Activated T-cell treated with anti-CD3 and anti-CD28 coated beads, Interleukin-2, amount 50 U/mL, for 1 hour (primary cell): ENCODE measurements at places on chromosomes 2 and 18.

- no peak for DNase-seq
Observed at GRCh38 chr2:30756051-30756719, 51.1 kb downstream of the CAPN13 start.

DNA sequence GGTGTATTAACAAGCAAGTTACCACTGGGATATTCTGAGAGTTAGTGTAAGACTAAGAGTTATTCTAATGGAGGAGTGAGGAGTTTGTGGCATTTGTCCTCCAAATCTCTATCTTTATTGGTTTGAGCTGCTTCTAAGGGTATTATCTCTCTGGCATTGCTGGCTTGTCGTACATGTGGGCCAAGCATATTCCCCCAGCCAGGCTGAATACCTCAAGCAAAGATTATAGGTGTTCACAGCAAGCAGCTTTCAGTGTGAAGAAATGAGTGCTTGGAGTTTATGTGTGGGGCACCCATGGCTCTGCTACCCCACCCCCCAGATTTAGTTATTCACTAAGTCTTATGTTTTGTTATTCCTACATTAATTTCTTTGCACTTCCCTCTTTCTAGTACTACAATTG, 193.6 kb upstream of the FANCL start:
- no peak for DNase-seq

GRCh38 chr2:82124629-82125028, 1820.1 kb upstream of the LRRTM1 start:
- no peak for DNase-seq

DNA sequence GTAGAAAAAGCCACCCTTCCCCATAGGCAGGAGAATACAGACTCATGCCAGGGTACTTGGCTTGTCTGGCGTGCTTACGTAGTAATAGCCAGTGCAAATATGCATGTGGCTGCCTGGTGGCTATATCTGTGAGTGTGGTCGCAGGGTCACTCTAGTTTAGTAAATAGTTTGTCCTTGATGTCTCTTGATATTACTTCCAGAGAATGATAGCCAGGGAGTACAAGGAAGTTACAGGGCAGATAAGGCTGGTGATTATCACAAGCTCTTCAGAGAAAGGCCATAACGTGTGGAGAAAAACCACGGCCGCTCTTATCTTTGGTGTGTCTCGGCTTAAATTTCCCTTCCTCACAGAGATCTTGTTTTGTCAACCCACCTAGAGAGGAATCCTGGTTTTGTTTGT, 54.3 kb upstream of the SLC39A10 start:
- no peak for DNase-seq

- DNase-seq, result no peak
Observed at GRCh38 chr2:216345846-216346245, 26.4 kb downstream of the MARCHF4 start.

- peak; percentile 63 for DNase-seq
Observed at GRCh38 chr2:158024288-158024898, 77.3 kb upstream of the UPP2 start.

DNA sequence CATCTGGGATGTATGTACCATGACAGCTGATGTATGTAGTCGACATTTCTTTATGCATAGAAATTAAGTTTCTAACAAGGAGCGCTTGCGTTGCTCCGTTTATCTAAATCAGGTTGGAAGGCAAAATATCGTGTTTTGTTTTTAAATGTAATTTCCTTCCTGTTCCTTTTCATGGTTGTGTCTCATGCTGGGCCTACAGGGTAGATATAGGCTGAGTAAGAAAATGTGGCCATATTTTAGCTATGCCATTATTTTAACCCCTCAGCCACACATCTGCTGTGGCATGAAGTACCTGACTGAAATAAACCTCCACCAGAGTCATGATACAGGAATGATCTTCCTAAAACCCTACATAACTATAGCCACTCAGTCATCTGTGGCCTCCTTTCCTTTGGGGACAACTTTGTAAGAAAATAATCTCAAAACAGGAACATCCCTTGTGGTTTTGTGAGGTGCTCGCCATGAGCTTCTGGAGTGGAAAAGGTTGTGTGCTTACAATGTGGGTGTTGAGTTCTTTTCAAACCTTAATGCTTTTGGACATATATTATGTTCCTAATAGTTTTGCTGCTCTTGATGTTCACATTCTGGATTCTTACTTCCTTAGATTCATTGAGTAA, 214.3 kb downstream of the FAM210A start:
- DNase-seq, result no peak

DNA sequence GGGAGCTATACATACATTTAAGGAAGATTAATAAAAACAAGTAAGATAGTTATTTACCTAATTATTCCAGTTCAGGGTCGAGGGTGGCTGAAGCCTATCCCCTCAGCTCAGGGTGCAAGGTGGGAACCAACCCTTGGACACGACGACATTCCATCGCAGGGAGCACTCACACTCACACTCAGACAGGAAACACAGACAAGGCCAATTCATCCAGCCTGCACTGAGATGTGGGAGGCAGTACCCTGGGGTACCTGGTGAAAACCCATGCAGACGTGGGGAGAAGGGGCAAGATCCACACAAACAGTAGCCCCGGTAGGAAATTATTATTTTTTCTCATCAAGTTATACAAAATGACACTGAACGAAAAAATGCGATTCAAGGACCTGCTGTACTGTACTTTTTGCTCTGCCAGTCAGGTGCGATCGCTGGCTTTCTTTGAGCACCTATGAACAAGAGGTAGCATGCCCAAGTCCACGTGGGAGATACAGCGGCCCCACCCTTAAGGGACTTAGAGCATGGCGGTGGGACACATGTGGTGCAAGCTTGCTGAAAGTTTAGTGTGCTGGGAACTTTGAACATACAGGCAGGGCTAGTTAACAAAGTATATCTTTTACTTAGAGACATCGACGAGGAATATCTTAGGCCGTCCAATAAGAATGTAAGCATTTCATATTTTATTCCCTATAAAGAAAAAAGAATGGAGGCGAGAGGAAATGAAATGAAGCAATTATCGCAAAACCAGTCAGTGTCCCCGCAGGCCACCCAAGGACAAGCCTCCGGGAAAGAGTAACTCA, 624 bp downstream of the METTL8 start:
- DNase-seq, result peak; percentile 27

DNA sequence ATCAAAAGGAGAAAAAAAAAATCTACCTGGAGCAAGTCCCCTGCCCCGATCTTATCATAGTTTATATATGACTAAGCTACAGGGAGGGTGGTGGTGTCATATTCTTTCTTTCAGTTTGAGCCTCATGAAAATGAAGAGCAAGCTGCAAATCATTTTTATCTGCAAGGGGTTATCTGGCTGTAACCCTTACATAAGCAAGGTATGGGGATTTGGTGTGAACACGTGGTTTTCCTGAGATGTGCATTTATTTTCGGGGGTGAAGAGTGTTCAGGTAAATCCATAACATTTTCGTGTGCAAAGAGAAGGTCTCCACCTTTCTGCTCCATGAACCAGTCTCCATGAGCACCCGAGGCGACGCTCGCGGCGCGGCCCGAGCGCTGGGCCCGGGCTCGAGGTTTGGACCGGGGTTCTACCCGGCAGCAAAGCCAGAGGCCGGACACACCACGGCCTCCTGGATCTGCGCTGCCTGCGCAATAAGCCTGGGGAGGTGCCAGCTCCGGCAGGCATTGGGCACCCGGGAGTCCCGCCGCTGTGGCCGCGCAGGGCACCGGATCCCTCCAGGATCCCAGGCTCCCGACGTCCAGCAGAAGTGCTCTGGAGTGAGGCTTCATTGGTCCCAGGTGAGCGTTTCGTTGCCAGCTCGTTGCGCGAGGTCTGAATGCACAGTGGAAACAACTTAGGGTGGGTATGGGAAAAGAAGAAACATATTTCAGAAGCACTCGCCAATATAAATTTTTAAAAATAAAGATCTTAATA, 36.1 kb upstream of the GPD2 start:
- no peak for DNase-seq

- DNase-seq, result no peak
Observed at GRCh38 chr18:13565228-13565627, 161.1 kb downstream of the FAM210A start.

DNA sequence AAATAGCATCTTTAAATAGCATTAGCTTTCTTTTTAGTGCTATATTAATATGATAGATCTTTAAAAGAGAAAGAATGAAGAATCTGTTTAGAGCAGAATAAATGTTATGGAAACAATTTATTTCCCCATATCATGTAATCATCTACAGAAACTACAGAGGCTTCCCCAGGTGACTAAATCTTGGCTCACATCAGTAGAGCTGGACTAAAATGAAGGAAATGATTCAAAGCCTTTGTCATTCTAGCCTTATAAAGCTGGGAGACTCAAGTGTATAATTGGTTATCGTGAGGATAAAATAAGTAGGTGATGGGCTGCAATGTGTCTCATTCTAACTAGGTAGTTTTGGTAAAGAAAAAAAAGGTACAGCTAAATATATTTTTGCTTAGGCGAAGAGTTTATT, 83.2 kb upstream of the UNC80 start:
- no peak for DNase-seq

DNA sequence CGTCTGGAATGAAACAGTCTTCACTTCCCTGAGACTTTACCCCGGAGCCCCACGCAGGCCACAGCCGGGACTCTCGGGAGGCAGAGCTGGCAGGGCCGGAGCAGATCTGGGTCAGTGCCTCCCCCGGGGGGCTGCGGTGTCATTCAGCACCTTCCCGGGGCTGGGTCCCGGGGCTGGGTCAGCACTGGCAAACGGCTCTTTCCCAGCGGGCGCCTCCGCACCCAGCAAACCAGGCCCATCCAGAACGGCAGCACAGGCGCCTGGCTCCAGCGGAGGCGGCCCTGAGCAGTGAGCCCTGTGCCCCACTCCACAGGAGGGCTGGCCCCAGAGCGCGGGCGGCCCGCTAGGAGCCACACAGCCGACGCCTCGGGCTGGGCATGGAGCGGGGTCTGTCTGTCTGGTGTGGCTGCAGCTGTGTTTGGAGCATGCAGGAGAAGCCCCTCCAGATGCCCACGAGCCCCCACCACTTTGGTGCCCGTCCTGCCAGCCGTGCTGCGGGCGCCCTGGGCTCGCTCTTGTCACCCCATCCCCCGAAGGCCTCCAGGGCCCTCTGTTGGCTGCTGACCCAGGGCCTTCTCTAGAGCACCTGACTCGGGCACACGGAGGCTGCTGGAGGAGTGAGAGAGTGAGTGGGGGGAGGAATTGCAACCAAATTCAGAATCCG, 132.1 kb upstream of the CTDP1 start:
- DNase-seq, result peak; percentile 14

- DNase-seq, result no peak
Observed at GRCh38 chr18:58449464-58449863, 179.4 kb downstream of the ALPK2 start.

DNA sequence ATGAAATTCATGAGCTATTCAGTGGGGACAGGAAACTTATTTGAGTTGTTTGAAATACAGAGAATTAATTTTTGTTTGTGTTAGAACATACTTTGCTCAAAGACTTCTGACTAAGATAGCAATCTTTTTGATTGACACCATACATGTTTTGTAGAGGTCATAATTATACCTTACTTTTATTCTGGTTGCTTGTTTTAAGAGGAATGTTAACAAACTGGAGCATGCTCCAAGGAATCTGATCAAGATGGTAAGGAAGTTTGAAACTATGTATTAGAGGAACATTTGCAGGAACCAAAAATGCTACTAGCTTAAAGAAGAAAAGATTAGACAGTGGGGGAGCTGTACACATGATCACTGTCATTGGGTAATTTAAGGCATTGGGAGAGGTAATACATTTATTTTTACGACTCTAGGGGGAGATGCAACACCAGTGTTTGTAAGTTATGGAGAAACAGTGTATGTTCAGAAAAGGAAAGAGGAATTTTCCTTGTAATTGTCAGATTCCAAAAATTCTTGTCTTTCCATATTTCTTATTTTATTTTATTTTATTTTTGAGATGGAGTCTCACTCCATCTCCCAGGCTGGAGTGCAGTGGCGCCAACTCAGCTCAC, 8.0 kb downstream of the AGFG1 start:
- no peak for DNase-seq

DNA sequence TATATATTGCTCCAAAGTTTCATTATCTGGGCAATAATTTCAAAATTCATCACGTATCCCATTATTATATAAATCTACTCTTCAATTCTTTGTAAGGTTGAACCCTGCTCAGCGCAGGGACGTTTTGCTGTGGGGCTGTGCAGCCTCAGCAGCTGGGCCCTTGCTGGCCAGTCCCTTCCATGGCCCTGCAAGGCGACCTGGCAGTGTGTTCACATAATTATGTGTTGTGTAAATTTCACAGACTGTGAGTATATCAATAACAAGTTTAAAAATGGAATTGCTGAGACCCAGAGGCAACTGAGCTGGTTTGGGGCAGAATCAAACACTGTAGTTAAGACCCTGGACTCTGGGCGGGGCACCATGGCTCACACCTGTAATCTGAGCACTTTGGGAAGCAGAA, 16.1 kb upstream of the MAL start:
- no peak for DNase-seq

GRCh38 chr2:170929686-170930050, 615 bp downstream of the GORASP2 start:
- no peak for DNase-seq

DNA sequence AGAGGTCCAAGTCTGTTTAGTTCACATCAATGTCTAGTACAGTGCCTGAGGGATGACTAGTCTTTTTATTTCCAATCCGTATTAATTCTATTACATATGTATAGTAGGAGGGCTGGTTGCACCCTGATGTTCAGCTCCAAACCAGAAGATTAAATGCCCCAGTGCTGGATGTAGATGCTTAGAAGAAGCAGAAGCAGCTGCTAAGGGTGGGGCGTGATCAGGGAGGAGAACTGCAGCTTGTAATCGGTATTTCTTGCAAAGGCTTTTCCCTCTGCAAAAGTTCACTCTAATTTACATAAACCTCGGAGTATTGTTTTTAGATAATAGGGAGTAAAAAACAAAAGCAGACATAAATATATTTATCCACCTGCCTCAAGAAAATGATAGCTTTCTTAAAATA, 145.3 kb upstream of the ITGA4 start:
- DNase-seq, result no peak

- DNase-seq, result no peak
Observed at GRCh38 chr2:100891906-100892642, 72.1 kb downstream of the NPAS2 start.

- DNase-seq, result no peak
Observed at GRCh38 chr2:26757873-26758789, 6.0 kb upstream of the SLC35F6 start.

- DNase-seq, result no peak
Observed at GRCh38 chr2:218002845-218003180, at the start of gene TNS1. TSS of gene TNS1 (minus strand) at chr2:218002995. CDS start at chr2:218002872, 123 bp downstream.

DNA sequence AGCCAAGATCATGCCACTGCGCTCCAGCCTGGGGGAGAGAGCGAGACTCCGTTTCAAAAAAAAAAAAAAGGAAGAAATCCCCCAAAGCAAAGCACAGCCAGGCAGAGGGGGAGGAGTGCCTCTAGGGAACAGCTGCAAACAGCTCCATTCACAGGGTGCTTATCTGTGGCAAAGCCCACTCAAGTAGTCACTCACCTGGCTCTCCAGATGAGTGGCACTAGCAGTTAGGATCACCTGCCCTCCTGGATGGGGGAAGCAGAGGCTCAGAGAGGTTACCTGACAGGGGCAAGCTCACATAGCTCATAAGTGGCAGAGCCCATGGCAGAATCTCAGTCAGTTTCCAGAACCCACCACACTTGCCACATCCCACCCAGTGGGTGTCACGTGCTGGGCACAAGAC, 30.3 kb downstream of the TFCP2L1 start:
- DNase-seq, result no peak

GRCh38 chr2:99492721-99493120, 2.9 kb upstream of the REV1 start:
- DNase-seq, result no peak
